T1000 (cell line): ENCODE measurements at places on chromosomes 6 and 20.

DNA sequence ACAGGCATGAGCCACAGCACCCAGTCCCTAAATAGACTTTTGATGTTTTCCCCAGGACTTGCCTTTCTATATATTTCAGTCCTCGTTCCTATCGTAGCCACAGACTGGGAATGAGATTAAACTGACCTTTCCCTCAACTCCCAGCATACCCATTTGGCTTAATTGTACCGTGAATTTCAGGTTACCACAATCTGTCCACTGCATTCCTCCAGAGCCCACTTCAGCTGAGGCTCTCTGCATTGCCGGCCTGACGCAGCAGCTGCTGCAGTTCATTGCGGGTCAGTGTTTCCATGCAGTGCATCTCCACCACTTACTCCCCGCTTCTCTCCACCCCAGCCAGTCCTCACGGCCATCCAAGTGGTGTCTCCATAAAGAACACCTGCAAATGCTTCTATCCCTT lies 103.1 kb upstream of the RIN2 start:
- DNase-seq, result no peak

GRCh38 chr20:47541355-47541922 lies 39.8 kb downstream of the NCOA3 start:
- DNase-seq, result no peak

DNA sequence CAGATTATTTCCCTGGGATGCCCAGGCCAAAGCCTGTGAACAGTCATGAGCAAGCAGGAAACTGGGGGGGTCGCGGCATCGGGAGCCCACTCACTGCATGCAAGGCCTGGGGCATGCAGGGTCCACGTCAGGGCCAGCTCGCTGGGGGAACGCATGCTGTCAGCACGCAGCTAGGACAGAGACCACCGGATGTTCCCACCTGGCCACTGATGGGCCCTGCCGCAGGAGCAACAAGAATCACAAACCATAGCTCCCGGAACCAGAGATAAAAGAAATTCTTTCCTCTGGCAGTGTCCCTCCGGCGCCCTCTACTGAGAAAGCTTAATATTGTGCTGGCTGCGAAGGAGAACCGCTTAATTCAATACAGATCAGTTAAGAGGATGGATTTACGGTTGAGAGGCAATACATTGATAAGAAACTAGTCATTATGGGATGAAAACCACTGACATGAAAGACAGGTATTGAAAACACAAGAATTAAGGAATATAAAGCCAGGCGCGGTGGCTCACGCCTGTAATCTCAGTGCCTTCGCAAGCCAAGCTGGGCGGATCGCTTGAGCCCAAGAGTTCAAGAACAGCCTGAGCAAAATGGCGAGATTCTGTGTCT lies 32.6 kb downstream of the C6orf15 start:
- peak; percentile 60 for DNase-seq

DNA sequence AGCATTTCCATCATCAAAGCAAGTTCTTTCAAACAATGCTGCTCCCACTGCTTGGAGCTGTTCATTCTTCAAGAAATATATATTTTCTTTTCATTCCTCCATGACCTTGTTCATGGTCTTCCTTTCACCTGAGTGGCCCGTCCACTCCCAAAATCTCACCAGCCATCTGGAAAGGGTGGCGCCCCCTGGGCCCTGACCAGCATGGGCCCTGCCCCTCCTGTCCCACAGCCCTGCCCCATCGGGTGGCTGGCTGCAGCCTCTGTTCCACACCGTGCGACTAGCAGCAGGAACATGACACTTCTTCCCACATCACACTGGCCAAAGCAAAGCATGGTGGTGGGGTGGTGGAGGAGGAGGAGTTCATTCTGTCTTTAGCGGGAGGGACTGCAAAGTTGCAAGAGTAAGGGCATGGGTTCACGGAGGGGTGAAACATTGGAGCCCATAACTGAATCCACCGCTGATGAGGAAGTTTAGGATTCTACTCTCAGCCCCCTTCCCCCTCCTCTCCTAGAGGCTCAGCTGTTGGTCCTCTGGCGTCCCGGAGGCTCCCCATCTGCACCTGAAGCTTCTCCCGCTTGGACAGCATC lies 195.2 kb upstream of the SLC24A3 start:
- no peak for DNase-seq

- DNase-seq, result no peak
Observed at GRCh38 chr6:143293523-143293922, 157.0 kb downstream of the ADAT2 start.
